ENCODE measurements at places on chromosomes 11 and 22. TPM values are rescaled to one million over a fixed set of nuclear protein-coding genes. Genes with fewer than 3 reads are reported as not detected.

- H3K27me3 ChIP-seq = no peaks in the 10 kb centered on the region
- no peak overlapping the region for H3K4me3 ChIP-seq
Observed at GRCh38 chr11:27200779-27201453, 160.3 kb downstream of the BBOX1 start.

Gene APOBEC3C
- 24.1 TPM for total RNA-seq

GRCh38 chr22:30304495-30305244, 15.4 kb upstream of the CASTOR1 start:
- no peak for DNase-seq
- H3K27ac ChIP-seq = no peak overlapping the region
- H3K4me3 ChIP-seq = no peak overlapping the region
- peaks cover 4% of the 10 kb centered on the region for H3K36me3 ChIP-seq

DNA sequence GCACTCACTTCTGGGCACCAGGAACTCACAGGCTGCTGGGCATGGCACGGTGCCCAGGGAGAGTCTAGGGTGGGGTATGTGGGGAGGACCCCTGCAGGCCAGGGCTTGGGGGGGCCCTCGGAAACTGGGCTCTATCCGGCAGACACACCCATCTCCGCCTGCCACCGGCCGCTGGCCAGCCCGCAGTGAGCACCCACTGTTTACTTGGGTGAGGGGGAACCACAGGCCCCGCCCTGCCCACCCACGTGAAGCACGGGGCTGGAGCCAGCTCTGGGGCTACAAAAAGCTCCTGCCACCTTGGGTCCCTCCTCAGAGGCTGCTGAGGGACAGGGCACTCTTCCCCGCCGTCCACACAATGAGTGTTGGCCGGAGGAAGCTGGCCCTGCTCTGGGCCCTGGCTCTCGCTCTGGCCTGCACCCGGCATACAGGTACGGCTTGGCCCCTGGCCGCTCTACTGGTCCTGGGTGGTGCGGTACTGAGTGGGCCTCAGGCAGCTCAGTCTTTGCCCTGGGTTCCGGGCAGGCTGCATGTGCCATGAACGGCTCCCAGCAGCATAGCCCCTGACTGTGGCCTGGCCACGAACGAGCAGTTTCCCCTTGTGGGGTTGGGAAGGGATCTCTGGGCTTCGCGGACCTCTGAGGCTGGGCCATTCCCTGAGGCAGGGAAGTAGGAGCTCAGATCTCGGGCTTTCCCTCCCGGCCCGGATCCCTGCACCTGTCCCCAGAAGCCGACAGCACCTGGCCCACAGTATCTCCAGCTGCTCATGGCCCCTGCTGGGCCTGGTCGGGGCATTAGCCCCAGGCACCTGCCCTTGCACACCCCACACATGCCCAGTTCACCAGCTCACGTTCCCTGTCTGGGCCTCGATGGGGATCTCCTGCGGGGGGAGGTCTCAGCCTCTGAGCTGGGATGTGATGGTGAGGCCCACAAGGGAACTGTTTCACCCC, at the start of gene MUC5AC:
MUC5AC (plus strand) TSS at position 309 of the 947 bp plus-strand sequence; CDS start at position 356, 47 bp downstream.
- no peaks in the 10 kb centered on the region for H3K27me3 ChIP-seq
- H3K4me3 ChIP-seq = no peak within 1 kb of the TSS
- H3K4me1 ChIP-seq = no peaks in the 10 kb centered on the region
- no peaks in the 10 kb centered on the region for H3K36me3 ChIP-seq

GRCh38 chr11:11084337-11084736, 226.5 kb upstream of the ZBED5 start:
- H3K4me1 ChIP-seq = no peaks in the 10 kb centered on the region
- no peak overlapping the region for H3K4me3 ChIP-seq
- no peak overlapping the region for H3K27ac ChIP-seq
- peaks cover 4% of the 10 kb centered on the region for H3K27me3 ChIP-seq
- DNase-seq = no peak

Gene TMEM134
- total RNA-seq = 67.4 TPM

DNA sequence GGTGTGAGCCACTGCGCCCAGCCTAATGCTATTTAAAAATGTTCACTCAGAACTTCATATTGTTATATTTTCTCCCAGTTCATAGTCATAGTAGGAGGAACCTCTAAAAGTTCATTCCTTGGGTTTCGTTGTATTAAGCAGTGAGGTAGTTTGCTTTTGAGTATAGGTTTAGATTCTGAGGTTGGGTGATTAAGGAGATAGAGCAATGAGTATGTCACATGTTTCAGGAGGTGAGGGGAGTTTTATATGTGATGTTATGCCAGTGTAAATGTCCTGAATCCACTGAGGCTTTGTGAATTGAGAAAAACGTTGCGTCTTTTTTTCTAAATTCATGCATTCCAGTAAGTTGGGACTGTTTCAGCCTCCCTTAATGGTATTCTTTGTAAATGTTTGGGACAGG, 4.2 kb downstream of the UBE2L3 start:
- H3K36me3 ChIP-seq = peaks cover 30% of the 10 kb centered on the region
- H3K27ac ChIP-seq = no peak overlapping the region
- H3K4me3 ChIP-seq = no peak overlapping the region
- H3K4me1 ChIP-seq = peaks cover 9% of the 10 kb centered on the region
- DNase-seq = no peak

Gene PLAAT5
- total RNA-seq = 15.7 TPM

Gene SFI1
- 33.7 TPM for total RNA-seq

DNA sequence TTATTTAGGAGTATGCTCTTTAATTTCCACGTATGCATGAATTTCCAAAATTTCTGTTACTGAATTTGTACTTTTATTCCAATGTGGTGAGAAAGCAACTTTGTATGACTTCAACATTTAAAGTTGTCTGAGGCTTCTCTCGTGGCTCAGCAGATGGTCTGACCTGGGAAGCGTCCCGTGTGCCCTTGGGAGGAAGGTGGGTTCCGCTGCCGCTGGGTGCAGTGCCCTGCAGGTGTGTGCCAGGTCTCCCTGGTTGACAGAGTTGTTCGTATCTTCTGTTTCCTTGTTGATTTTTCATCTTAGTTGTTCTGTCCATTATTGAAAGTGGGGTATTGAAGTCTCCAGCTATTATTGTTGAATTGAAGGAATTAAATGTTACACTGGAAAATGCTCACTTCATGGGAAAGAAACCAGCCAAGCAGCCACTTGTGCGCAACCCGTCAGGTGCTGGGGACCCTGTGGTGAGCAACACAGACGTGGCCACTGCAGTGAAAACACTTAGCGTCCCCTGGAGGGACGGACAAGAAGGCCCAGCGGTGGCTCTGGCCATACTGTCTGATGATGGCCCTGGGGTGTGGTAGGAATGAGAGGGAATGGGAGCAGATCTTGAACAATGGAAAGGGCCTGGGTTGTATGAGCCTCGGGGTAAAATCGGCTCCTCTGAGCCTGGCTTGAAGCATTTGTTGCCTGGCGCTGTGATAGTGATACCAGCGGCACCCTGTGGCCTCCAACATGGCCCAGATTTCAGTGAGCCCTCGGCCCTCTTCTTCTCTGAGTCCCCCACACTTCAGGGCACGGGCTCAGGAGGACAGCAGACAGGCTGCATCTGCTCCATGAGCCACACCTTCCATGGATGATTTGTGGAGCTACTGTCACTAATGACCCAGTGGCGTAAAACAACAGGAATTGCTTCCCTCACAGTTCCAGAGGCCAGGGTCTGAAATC, 31.5 kb upstream of the KRTAP5-7 start:
- H3K27ac ChIP-seq = no peak overlapping the region
- H3K4me3 ChIP-seq = no peak overlapping the region
- H3K4me1 ChIP-seq = no peaks in the 10 kb centered on the region
- no peak for DNase-seq
- H3K27me3 ChIP-seq = no peaks in the 10 kb centered on the region

DNA sequence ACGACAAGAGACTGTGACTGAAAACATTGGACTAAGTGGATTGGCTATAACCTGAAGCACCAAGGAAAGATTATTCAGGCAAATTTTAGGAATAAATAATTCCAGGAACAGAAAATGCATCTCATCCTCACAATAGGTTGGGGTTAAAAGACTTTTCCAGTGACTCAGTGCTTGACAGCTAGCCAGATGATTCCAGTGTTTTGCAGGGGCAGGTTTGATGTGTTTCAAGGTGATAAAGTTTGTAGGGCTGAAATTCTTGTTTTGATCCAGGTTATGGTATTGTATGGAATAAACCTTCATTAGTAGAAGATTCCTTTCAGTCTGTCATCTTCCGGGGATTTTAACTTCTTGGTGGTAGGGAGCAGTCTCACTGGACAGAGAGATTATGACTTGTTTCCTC, 2.3 kb downstream of the EXT2 start:
- H3K36me3 ChIP-seq = no peaks in the 10 kb centered on the region
- H3K27me3 ChIP-seq = no peaks in the 10 kb centered on the region
- H3K4me1 ChIP-seq = no peaks in the 10 kb centered on the region
- no peak overlapping the region for H3K4me3 ChIP-seq
- DNase-seq = no peak

Gene VSTM5
- 0.29 TPM for total RNA-seq

DNA sequence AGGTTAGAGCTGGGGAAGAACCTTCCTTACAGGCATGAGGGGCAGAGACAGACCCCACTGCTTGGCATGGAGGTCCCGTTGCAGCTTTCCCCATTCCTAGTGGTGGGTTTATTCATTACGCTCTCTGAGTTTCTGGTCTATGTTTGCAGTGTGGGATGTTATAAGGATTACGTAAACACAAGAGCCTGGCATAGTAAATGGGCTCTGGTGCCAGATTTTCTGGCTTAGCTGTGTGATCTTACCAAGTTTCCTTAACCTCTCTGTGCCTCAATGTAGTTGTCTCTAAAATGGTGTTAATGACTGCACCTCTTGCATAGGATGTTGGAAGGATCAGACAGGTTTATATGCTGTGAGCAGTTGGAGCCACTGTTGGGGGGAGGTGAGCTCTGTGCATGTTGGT, 15.1 kb downstream of the DTX4 start:
- H3K36me3 ChIP-seq = peaks cover 84% of the 10 kb centered on the region
- H3K27ac ChIP-seq = no peak overlapping the region
- no peaks in the 10 kb centered on the region for H3K4me1 ChIP-seq
- no peak overlapping the region for H3K4me3 ChIP-seq

GRCh38 chr11:97537407-97538150, 1147.8 kb downstream of the JRKL start:
- H3K4me3 ChIP-seq = no peak overlapping the region
- H3K4me1 ChIP-seq = no peaks in the 10 kb centered on the region
- peak; percentile 47 for DNase-seq
- H3K36me3 ChIP-seq = no peaks in the 10 kb centered on the region
- no peak overlapping the region for H3K27ac ChIP-seq

Gene C11orf16
- total RNA-seq = not detected

Gene SNX15
- total RNA-seq = 12.5 TPM

GRCh38 chr11:71200761-71201160, 51.6 kb downstream of the SHANK2 start:
- DNase-seq = no peak
- H3K27me3 ChIP-seq = no peaks in the 10 kb centered on the region
- no peaks in the 10 kb centered on the region for H3K4me1 ChIP-seq
- no peaks in the 10 kb centered on the region for H3K36me3 ChIP-seq
- H3K4me3 ChIP-seq = no peak overlapping the region
- H3K27ac ChIP-seq = no peak overlapping the region

Gene CLP1
- total RNA-seq = 21.1 TPM

DNA sequence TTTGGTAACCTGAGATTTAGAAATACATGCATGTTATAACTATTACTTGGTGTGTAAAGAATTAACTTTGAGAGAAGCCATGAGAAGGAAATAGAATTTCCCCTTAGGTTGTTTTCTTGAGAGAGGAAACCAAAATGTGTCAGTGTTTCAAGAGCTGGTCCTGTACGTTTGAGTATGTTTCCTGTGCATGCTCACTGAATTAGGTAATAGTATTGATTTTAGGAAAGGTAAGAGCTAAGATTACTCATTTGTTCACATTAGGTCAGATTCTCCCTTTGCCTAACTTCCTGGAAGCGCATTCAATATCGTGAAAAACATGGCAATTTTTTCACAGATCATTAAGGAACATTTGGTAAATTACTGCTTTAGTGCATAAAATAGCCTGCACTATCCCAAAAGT, 49.3 kb upstream of the RDX start:
- no peak overlapping the region for H3K27ac ChIP-seq
- H3K4me3 ChIP-seq = no peak overlapping the region
- no peaks in the 10 kb centered on the region for H3K4me1 ChIP-seq
- H3K27me3 ChIP-seq = no peaks in the 10 kb centered on the region
- H3K36me3 ChIP-seq = no peaks in the 10 kb centered on the region

DNA sequence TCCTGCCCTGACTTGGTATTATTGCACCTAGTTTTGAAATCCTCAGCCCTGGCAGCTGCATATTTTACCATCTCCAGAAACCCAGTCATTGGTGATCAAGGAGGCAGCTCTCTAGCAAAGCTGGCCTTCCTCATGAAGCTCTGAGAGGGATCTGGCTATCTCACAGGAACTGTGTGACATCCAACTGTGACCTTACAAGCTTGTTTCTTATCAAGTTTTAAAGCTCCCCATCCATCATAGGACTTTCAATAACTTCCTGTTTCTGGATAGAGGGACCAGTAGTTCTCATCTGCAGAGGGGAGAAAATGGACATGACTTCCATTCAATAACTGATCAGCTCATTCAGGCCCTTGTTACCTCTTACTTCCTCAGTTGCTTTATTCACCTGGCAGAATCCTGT, 18.2 kb downstream of the CALCA start:
- H3K4me1 ChIP-seq = no peaks in the 10 kb centered on the region
- no peak for DNase-seq
- no peak overlapping the region for H3K4me3 ChIP-seq
- H3K27me3 ChIP-seq = peaks cover 14% of the 10 kb centered on the region
- H3K27ac ChIP-seq = no peak overlapping the region

Gene SMIM38
- 0.11 TPM for total RNA-seq

Gene GGT1
- 49.0 TPM for total RNA-seq

- no peak for DNase-seq
- H3K4me3 ChIP-seq = no peak overlapping the region
- H3K27ac ChIP-seq = no peak overlapping the region
- H3K27me3 ChIP-seq = no peaks in the 10 kb centered on the region
- H3K4me1 ChIP-seq = no peaks in the 10 kb centered on the region
Observed at GRCh38 chr11:36155124-36155561, 134.1 kb downstream of the COMMD9 start.

DNA sequence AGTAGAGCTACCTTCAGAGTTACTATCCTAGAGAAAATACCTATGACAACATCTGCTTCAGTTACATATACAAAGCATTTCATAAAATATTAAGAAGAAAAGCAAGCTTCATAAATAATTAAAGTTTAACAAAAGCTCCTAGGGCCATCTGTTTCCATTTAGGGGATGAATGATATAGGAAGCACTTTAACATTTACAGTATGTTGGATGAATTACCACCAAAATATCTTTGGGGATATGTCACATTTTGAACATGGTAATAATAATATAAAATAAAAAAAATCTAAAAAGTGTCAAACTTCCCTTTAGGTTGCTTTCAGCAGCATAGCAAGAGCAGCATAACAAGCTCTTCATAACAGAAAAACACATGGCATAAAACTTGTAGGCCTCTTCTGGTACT, 104.6 kb downstream of the ATG16L2 start:
- H3K27me3 ChIP-seq = no peaks in the 10 kb centered on the region
- no peaks in the 10 kb centered on the region for H3K36me3 ChIP-seq
- H3K4me3 ChIP-seq = no peak overlapping the region
- no peak for DNase-seq
